ENCODE measurements at places on chromosomes 13 and 19.

GRCh38 chr19:12694641-12695040, 1.8 kb downstream of the FBXW9 start:
- no peak for DNase-seq

GRCh38 chr19:1568320-1569019, at the start of gene MEX3D:
Gene MEX3D, minus strand, starts transcription at chr19:1568325. Its CDS starts 267 bp downstream, at chr19:1568058.
- DNase-seq: peak; percentile 100

DNA sequence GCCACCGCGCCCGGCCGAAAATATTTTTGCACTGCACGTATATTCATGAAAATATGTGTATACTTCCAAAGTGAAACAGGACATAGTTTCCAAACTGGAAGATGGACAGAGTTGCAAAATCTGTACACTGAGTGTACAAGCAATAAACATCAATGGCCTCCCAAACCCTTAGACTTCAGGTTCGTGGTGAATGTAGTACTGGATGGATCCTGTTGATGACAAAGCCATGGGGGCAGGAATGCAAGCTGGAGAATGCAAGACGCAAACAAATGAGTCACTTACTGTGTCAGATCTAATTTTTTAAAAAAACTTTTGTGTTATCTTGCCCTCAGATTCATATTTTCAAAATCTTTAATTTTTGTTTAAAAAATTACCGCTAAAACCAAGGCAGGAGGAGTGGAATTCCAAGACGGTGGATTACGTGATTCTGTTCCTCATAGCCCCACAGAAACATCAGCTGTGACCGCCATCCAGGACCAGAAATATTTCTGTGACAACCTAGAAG, 12.7 kb upstream of the LILRA2 start:
- no peak for DNase-seq

DNA sequence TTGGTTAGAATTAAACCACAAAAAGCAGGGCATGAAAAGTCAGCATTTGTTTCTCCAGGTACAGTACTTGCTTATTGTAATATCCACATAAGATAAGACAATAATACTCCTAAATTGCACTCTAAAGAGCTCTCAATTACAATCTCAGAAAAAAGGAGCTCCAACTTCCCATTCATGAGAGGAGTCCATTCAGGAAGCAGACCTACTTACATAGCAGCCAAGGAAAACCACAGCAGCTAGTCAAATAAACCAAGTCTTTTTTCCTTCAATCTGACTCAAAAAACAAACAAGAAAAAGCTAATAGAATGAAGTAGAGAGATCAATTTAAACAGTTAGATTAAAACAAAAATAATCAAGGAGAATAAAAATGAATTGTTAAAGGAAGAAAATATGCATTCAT, 885.2 kb upstream of the SLITRK6 start:
- DNase-seq: no peak

DNA sequence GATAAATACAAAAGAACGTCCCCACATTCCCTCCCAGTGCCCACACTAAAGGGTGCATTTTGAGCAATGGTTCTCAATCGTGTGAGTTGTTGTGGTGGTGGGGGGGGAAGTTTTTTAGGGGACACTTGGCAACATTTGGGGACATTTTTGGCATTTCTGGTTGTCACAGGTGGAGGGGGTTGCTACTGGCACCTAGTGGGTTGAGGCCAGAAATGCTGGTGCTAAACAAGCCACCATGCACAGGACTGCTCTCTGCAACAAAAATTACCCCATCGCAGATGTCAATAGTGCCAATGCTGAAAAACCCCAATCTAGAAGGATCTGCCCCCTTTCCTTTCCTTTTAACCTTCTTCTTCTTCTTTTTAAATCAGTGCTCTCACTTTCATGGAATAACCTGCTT, 453.3 kb downstream of the TSHZ3 start:
- DNase-seq: no peak

DNA sequence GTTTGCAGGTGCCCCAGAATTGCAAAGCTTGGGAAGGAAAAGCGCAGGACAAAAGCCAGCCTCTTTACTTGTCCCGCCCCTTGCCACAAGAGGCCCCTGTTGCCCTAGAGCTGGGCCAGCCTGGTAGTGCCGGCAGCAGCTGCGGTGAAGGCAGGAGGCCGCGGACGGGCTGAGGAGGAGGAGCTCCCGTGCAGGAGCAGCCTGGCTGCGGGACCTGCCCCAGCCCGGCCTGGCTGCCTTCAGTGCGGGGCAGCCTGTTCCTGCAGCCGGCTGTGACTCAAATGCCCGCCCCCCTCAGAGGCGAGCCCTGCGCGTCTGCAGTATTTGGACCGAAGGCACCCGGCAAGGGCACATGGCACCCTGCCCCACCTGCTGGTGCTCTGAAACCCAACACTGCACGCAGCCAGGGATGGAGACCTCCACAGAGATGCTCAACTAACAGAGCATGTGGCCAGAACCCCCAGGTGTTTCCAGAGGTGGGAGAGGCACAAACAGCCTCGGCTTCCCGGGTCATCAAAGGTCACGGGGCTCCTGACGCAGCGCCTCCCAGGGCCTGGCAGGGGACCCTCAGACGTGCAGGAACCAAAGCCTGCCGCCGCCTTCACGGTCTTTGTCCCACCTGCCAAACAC, 29.7 kb downstream of the NAXD start:
- DNase-seq: peak; percentile 78

DNA sequence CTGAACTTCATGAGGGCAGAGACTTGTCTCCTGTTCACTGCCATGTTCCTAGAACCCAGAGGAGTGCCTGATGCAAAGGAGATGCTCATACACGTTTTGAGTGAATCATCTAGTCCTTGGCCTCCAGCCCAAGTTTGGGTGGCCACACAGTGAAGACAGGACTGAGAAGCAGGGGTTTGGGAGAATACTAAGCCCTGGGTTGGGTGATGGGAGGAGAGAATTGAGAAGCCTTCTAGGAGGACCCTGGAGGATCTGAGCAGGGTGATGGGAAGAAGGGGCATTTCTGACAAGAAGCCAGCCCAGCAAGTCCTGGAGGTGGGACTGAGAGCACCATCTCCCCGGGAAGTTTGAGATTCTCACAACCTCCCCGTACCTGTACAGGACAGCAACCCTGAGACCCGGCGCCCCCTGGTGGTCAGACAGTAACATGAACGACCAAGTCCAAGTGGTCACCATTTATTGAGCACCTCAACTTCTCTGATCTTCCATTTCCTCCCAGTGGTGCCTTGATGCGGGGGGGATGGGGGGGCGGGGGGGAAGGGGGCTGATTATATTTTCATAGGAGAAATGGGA, 11.0 kb downstream of the CTU1 start:
- peak; percentile 89 for DNase-seq

GRCh38 chr13:46629811-46630413, 76.9 kb downstream of the LRCH1 start:
- DNase-seq: no peak

GRCh38 chr13:30435911-30436451, 13.7 kb downstream of the UBE2L5 start:
- no peak for DNase-seq

DNA sequence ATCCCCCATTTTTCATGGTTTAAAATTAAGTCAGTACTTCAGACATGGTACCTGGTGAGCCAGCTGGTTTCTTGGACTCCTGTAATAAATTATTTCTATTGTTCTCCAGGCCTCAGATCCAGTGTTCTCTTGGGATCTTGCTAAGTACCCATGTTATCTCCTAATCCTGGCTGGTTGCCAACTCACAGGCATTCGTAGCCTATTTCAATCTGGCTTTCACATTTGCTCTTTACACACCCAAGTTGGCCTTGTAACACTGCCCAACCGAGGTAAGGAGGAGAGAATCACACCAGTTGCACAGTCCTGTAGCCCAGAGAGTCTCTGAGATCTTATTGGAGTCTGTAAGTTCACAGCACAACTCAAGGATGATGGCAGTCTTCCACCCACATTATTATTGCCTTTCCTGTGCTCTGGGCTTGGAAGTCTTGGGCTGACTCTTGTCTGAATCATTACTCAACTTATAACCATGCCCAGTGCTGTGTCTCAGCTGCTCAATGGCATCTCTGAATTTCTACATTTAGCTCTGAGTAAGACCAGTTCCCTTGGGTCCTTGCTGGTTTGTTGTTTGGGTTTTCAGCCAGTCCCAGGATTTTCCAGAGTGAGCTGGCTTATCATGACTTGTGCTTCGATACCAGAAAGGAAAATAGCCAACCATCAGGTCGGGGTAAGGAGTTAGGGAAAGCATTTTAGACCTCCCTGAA, 76.6 kb upstream of the KLF12 start:
- no peak for DNase-seq

DNA sequence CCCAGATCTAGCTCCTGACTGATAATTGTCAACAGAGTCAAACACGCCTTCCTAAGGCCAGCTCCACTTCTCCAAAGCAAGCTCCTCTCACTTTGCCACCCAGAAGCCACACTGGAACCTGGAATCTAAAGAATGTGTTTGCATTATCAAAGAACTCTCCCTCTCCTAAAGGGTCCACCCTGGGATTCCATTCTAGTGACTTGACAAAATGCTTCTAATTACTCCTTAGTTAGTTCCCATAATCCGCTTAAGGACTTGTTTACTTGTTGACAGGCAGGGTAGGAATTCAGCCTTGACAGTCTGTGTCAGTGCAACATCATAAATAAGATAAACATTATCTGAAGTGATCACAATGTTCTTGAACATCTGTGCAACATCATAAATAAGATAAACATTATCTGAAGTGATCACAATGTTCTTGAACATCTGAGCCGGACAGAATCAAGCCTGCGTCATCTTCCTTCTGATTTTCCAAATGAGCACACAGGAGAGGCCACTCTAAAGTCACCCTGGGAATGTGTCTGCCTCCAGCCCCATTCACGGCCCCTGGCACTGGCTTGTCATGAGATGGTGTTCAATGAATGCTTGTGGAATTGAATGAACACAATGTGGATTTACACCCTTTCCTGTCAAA, 512.1 kb downstream of the IRS2 start:
- no peak for DNase-seq

DNA sequence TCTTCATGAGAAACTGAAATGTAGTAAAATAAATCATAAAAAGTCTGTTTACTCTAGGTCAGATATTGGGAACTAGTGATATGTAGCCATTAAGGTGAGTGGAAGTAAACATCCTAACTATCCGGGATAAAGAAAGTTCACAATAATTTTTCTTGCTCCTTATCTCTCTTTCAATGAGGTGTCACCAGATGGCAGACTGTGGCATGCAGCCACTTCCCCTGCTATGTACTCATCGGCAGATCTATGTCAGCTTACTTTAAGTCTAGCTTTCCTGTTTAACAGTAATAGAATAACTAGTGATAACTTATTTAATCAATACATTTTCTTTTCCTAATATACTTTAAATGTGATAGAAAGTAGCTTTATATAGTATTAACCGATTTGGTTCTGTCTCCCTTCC, 181.9 kb downstream of the NDFIP2 start:
- no peak for DNase-seq

- peak; percentile 78 for DNase-seq
These were observed 4.0 kb downstream of the MAG start for GRCh38 chr19:35295792-35296462.

- no peak for DNase-seq
These were observed 599 bp downstream of the ZNF331 start for GRCh38 chr19:53538378-53539109.

- DNase-seq: no peak
These were observed 214.6 kb downstream of the RBM26 start for GRCh38 chr13:79191501-79191900.

GRCh38 chr13:88648598-88649373, 977.6 kb downstream of the SLITRK5 start:
- no peak for DNase-seq

DNA sequence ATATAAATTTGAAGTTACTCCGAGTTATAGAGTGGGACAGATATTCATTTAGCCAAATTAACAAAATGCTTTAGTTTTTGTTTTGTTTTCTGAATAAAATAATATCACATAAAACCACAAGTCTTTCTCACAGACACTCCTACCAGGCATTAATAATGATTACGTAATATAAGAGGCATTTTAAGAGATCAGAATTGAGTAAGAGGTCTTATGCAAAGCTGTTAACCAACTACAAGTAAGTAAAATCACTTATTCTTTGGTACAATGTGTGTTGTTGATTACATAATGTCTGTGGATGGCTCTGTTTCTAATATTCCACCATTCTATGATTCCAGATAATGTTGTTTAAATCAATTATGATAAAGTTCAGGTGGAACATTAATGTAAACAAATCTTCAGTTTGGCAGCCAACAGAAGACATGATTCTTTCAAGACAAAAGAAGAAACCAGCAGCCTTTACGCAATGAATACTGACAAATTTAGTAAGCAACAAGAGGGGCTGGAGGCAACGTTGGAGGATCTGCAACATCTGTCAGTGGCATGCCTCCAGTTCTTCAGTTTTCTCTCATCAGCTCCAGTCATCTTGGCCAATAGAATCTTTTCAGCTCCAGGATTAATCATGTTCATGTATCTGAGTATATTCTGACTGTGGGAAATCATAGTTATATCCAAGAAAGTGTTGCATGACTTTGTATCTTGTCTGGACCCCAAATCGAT, 403.8 kb downstream of the SLITRK5 start:
- no peak for DNase-seq

GRCh38 chr13:107847406-107847805, 367.9 kb downstream of the LIG4 start:
- DNase-seq: no peak

DNA sequence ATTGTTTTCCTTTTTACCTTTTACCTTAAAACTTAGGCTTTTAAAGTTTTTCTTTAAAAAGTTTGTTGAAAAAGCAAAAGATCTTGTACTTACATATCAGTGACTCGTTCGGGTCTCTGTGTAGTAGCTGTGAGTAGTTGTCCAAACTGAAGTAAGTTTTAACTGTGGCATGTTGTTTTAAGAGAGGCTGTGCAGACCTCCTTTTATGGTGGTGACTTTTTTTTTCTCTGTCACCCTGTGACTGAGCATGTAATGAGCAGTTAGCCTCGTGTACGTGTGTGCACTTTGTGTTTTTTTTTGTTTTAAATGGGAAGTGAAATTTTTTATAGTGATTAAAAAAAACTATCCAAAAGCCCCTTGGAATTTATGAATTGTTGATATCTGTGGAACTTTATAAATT, at the start of gene GPR183:
Gene GPR183, minus strand, starts transcription at position 153 of the 400 bp plus-strand sequence. CDS start 11,254 bp downstream, outside the sequence.
- DNase-seq: peak; percentile 68

GRCh38 chr19:34317311-34317927, 47.6 kb upstream of the GPI start:
- DNase-seq: no peak

DNA sequence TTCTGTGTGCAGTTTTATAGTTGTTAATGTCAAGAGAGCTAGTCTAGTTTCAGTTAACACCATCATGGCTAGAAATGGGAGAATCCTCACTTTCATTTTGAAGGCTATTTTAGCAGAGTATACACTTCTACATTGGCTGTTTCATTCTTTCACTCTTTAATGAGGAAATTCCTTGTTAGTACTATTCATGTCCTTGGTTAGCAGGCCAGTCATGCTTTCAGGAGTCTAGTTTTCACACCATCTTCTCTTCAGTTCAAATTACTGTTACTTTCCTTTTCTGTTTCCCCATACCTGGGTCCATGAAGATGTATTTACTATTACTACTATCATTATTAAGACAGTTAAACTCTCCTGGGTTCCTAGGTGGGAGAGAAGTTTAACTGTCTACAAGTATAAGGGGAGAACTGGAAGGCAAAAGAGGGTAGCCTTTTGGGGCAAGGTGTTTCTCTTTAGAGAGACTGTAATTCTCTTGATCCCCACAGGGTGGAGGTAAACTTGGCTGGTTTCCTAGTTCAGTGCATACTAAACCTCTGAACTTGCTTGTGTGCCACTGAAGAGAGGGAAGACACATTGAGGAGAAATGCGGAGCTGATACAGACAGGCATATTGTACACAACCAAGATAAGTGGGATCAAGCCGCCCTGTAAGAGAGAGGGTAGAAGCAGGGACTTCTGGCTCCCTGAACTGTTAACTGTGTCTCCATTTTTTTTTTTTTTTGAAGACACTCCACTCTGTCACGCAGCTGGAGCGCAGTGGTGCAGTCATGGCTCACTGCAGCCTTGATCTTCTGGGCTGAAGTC, 41.3 kb upstream of the IGFL4 start:
- DNase-seq: peak; percentile 63

GRCh38 chr19:19257137-19257536, 16.0 kb downstream of the TM6SF2 start:
- DNase-seq: no peak
